PC-3 (cell line): ENCODE measurements at places on chromosomes 2 and 18.

GRCh38 chr2:95215018-95215612 is 7.8 kb downstream of the ZNF892 start:
- H3K4me3 ChIP-seq: no peak overlapping the region
- no peaks in the 10 kb centered on the region for H3K27me3 ChIP-seq
- H3K27ac ChIP-seq: no peak overlapping the region

GRCh38 chr2:235271936-235272335 is 221.9 kb upstream of the AGAP1 start:
- DNase-seq: no peak
- no peak overlapping the region for H3K27ac ChIP-seq

- no peaks in the 10 kb centered on the region for H3K36me3 ChIP-seq
- H3K4me3 ChIP-seq: no peak overlapping the region
- H3K27me3 ChIP-seq: no peaks in the 10 kb centered on the region
- no peak overlapping the region for H3K27ac ChIP-seq
- no peaks in the 10 kb centered on the region for H3K4me1 ChIP-seq
These were observed 18.9 kb upstream of the WDR33 start for GRCh38 chr2:127829845-127830246.

- no peak overlapping the region for H3K4me3 ChIP-seq
- no peaks in the 10 kb centered on the region for H3K36me3 ChIP-seq
- no peak overlapping the region for H3K27ac ChIP-seq
- H3K27me3 ChIP-seq: no peaks in the 10 kb centered on the region
- no peaks in the 10 kb centered on the region for H3K4me1 ChIP-seq
These were observed 287.7 kb downstream of the FBXO15 start for GRCh38 chr18:73859837-73860397.

DNA sequence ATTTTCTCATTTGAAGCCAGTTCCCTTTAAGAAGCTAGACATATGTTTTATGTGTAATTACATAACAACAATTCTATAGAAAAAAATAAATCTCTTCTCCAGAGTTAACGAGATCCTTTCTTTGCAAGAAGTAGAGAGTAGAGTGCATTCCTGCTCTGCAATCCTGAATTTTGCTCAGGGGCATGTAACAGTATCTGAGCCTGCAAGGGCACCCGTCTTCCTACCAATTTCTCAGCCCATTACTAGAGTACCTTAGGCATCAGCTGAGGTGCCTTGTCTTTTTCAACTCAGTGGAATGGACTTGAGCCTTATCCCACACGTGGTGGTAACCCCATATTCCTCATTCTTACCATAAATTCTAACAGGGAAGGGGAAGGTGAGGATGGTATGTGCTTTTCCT is 205.9 kb downstream of the IKZF2 start:
- H3K27me3 ChIP-seq: no peaks in the 10 kb centered on the region
- H3K4me1 ChIP-seq: peaks cover 12% of the 10 kb centered on the region
- H3K36me3 ChIP-seq: no peaks in the 10 kb centered on the region
- H3K27ac ChIP-seq: no peak overlapping the region

- no peaks in the 10 kb centered on the region for H3K36me3 ChIP-seq
- DNase-seq: no peak
- no peak overlapping the region for H3K4me3 ChIP-seq
- peaks cover 25% of the 10 kb centered on the region for H3K4me1 ChIP-seq
- no peak overlapping the region for H3K27ac ChIP-seq
These were observed 73.2 kb downstream of the TGFA start for GRCh38 chr2:70480468-70480867.

DNA sequence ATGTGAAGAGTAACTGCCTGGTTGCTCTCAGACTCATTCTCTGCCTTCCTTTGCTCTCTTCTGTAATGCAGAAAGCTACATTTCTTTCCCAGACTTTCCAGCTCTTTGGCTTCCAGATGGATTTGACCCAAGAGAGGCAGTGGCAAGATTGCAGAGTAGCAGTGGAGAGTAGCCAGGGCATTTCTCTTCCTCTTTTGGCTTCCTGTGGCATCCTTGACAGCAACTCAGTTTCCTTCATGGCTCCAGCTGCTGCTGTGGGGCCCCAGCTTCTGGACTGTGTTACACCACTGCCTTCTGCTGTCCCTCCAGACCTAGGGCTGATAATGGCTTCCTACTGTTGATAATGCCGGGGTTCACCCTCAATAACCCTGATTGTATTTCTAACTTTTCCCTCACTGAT is 469.4 kb upstream of the SPRED2 start:
- H3K27me3 ChIP-seq: peaks cover 76% of the 10 kb centered on the region
- DNase-seq: no peak
- H3K36me3 ChIP-seq: no peaks in the 10 kb centered on the region
- H3K27ac ChIP-seq: no peak overlapping the region
- H3K4me1 ChIP-seq: no peaks in the 10 kb centered on the region

GRCh38 chr2:27306573-27307286 is 1.5 kb downstream of the UCN start:
- H3K27me3 ChIP-seq: no peaks in the 10 kb centered on the region
- DNase-seq: no peak
- no peaks in the 10 kb centered on the region for H3K36me3 ChIP-seq
- no peak overlapping the region for H3K27ac ChIP-seq
- no peak overlapping the region for H3K4me3 ChIP-seq

GRCh38 chr2:182265718-182266117 is 161.1 kb downstream of the PDE1A start:
- H3K27me3 ChIP-seq: no peaks in the 10 kb centered on the region
- no peak overlapping the region for H3K27ac ChIP-seq
- H3K4me1 ChIP-seq: no peaks in the 10 kb centered on the region
- no peaks in the 10 kb centered on the region for H3K36me3 ChIP-seq
- H3K4me3 ChIP-seq: no peak overlapping the region
- DNase-seq: no peak

GRCh38 chr2:17520761-17521160 is 2.5 kb upstream of the RAD51AP2 start:
- H3K27ac ChIP-seq: no peak overlapping the region
- no peaks in the 10 kb centered on the region for H3K4me1 ChIP-seq
- H3K36me3 ChIP-seq: no peaks in the 10 kb centered on the region
- peak; percentile 12 for DNase-seq
- H3K27me3 ChIP-seq: peaks cover 44% of the 10 kb centered on the region
- H3K4me3 ChIP-seq: no peak overlapping the region
